Epithelial cell of esophagus (primary cell): ENCODE measurements at places on chromosomes 13 and 19.

DNA sequence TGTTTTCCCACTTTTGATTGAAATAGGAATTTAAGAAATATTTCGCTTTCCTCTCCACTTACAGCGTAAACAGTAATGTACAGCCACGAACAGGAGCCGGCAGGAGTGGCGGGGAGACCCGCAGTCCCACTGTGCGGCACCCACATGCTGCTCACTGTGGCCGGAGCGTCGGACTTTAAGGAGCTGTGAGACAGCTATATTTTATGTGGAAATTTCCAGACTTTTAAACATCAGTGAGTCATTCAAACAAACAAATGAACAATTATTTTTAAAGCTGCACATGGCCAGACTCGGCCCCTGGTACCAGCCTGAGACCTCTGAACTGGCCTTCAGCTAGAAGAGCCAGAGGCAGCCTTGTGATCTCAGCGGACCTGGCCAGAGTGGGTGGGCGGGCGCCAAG lies 52.5 kb downstream of the CRYL1 start:
- no peak for DNase-seq

- DNase-seq = peak; percentile 68
These were observed 20.7 kb downstream of the CEBPG start for GRCh38 chr19:33394006-33394722.

DNA sequence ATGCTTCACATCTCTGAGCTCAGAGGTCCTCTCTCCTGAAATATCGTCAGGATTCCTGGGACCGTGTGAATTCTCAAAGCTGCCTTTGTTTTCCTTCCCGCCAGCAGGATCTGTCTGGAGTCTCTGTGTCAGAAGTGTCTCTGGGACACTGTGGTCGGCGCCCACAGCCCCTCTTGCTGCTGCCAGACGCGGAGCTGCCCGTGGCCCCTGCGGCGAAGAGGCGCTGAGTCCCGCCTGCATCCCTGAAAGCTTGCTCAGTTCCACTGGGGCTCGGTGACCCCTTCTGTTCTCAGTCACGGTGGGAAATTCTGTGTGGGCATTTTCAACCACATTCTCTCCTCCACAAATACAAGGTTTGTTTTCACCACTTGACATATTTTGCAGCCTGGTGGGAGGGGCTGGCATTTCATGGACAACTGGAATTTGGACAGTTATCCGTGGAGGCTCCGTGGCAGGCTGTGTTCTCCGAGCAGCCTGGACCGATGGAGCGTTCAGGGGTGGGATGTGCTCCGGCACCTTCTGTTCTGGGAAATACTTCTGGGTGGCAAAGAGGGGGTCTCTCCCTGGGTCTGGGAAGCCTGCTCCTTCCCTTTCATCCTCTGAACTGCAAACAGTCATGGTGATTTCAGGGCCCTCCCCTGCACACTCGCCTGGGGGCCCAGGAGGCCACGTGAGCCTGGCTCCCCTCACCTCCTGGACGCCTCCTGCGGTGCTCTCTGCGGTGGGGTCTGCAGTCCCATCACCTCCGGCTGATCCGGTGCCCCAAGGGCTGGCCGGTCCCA lies 42.6 kb upstream of the GRTP1 start:
- no peak for DNase-seq

DNA sequence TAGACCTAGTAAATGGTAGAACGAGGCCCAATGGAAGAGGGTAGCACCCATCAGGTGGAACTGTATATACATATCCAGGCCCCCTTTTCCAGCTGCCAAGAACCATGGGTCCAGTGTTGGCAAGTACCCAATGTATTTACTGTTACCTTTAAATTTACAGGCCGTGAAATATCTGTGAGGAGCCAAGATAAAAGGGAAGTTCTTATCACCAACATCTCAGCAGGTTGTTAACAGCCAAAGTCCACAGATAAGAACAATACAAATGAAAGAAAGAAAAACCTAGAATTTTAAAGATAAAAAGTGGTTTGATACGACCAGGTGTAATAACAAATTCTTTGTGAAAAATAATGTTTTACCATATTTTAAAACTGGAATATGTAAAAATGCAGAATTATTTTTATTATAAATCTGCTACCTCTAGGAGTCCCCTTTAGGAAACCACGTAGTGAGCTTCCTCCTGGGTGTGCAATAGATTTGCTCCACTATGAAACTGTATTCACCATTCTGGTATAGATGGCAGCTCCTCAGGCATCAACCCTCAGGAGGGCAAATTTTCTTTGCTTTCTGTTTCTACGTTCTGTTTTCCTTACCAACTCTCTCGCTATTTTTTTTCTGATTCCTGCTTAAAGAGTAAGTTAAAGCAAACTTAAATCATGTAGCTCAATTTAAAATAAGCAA lies 292.2 kb upstream of the SLC10A2 start:
- DNase-seq = no peak

GRCh38 chr19:31962561-31962996 lies 382.8 kb upstream of the ZNF507 start:
- DNase-seq = no peak

DNA sequence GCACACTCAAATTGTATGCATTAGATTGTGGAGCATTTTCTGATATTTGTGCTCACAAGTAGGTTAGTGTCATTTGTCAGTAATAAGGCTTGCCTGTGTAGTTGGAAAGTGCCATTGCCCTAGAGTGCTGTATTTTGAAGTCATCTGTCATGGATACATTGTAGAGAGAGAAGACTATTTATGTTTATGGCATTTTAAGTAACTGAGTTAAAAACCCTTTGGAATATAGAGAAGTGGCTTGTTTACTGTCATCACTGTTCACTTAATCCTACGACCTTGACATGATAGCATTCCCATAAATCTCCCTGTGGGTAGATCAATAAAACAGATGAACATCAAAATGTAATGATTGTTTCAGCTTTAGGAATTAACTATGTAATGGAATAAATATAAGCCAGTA lies 110.6 kb downstream of the MAB21L1 start:
- DNase-seq = no peak

DNA sequence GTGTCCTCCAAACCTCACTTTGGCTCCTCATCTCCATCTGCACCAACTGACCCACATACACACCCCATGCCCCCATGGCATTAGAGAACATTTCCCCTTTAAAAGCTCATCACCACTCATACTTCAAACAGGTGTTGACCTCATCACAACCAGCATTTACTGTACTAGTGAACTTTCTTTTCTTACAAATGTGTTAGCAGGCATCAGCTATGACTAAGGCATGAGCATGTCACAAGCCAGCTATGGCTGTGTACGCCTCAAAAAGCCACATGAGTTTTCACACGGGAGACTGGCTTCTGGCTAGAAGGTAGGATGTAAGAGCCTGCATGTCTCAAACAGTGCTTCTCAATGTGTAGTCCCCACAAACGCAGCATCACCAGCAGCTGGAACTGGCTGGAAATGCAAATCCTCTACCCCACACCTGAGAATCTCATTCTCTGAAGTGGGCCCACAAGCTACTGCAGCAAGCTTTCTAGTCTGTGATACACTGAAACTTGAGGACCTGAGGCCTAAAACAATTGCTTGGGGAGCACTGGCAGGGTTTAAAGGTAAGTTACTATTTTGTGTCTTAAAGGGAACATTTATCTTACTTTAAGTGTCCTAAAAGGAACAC lies 66.8 kb downstream of the TUBGCP3 start:
- peak; percentile 14 for DNase-seq

- no peak for DNase-seq
These were observed 242.6 kb upstream of the EDNRB start for GRCh38 chr13:78161266-78161665.

- DNase-seq = no peak
These were observed 24.9 kb upstream of the DPP9 start for GRCh38 chr19:4748589-4748988.

- no peak for DNase-seq
These were observed 23.5 kb downstream of the TFDP1 start for GRCh38 chr13:113607889-113608635.

- DNase-seq = no peak
These were observed 168.3 kb downstream of the COL4A1 start for GRCh38 chr13:110138700-110139036.

- peak; percentile 28 for DNase-seq
These were observed 15.2 kb upstream of the N4BP2L1 start for GRCh38 chr13:32443111-32443510.

DNA sequence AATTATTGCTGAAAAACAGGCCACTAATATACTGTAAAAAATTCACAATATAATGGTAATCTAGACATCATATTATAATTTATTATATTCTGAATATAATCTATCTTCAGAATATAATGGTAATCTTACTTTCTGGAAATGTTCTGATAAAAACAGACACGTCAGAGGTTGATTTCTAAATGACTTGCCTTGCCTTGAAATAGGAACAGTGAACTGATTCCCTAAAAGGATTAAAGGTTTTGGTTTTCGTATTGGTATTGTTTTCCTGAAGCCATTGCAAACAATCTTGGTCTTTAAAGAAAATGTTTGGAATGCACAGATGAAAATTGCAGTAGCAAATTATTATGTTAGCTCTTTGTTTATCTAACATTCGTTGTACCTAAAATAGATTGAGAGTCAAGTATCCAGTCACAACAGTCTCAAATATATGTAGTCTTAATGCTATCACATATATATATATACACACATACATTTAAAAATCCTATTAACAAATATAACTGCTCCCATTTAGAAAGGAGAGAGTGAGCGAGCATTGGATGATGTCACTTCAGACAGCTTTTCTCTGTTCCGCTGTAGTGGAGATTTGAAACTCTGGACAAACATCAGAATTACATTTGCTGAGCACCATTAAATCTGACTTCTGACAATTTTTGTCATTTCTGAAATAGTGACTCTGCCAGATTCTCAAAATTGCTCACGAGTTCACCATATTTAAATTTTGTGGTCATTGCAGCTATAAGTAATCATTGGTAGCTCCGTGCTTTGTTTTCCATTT lies 1.7 kb downstream of the ITM2B start:
- peak; percentile 35 for DNase-seq

DNA sequence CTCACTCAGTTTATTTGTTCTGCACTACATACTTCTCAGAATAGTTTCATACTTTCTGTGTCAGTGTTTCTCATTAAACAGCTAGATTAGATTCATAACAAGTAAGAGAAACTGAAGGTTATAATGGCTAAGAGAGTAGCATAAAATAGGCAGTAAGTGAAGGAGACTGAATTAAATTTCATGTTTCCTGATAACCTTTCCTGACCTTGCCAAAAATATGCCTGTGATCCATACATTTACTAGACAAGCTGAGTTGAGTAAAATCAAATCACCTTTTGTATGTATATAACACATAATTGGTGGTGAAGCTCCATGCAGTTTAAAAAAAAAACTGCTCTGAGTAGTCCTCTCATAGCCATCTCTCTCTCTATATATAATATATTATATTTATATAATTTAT lies 545.3 kb upstream of the PCDH20 start:
- no peak for DNase-seq

DNA sequence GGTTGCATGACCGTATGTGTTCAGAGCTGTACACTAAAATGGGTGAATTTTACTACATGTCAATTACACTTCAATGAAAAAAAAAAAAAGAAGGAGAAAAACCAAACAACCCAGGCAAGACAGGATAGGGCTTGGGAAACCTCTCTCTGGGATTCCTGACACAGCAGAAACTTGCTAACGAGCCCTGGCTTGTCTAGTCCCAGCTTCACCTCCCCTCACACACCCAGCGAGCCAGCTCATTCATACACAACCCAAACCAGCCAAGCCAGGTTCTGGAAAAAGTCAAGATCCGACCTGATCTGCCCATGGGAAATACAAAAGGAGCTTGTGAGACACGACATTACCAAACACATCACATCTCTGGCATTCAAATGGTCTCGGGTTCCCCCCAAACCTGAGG lies 3.7 kb upstream of the TECR start:
- DNase-seq = peak; percentile 100

GRCh38 chr19:40465025-40465556 lies 454 bp downstream of the BLVRB start:
- DNase-seq = peak; percentile 64

- no peak for DNase-seq
These were observed 132.2 kb downstream of the DLEU7 start for GRCh38 chr13:50711131-50711815.

GRCh38 chr13:67227131-67227983 lies 2.8 kb downstream of the PCDH9 start:
- DNase-seq = no peak

GRCh38 chr13:46896341-46897137 lies at the start of gene HTR2A:
Gene HTR2A, minus strand, starts transcription at chr13:46897053. Its CDS starts 1,147 bp downstream, at chr13:46895906.
- peak; percentile 8 for DNase-seq

DNA sequence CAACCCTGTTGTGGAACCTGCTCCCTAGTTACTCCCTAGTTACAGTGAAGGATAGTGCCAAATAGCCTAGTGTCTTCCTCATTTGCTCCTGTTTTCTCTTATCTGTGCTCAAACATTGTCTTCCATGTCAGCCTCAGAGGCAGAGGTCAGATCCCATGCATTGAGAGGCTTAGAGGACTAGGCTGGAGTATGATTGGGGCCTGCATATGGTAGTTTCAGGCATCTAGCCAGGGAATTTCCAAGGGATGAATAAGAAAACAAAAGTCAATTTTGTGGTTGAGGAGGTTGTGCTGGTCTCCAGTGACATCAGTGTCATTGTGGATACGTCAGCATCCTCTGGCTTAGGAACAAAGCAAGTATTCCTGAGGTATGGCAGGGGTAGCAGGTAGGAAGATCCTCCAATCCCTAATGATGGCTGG lies 9.4 kb downstream of the ZNF546 start:
- peak; percentile 68 for DNase-seq

DNA sequence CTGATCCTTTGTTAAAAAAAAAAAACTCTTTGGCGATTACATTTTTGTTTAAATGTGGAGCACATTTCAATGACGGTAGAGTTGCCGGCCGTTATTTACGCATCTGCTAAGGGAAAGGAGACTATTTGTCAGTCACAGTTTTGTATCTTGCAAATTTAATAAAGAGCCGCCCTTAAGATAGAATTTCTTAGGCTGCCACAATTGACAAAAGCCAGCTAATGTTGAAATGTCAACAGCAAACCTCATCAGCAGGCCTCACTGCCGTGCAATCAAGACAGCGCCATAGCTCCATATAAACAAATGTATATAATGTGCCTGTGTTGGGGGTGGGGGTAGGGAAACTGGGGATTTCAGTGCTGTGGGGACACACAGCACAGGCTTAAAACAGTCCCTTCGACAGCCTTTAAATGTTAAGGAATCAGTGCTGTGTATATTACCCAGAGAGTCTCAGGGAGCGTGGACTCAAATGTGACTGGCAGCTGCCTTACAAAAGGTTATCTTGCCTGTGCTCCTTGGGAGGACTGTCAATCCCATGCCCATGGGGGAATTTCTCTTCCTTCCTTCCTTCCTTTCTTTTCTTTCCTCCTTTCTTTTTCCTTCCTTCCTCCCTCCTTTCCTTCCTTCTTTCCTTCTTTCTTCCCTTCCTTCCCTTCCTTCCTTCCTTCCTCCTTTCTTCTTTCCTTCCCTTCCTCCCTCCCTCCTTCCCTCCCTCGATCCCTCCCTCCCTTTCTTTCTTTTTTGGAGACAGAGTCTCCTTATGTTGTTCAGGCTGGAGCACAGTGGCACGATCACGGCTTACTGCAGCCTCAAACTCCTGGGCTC lies 108.0 kb downstream of the URI1 start:
- no peak for DNase-seq

GRCh38 chr19:55077106-55077505 lies 1.4 kb downstream of the EPS8L1 start:
- DNase-seq = no peak
